ENCODE measurements at places on chromosomes 3 and 15.

GRCh38 chr15:38035701-38036100 is 101.3 kb downstream of the TMCO5A start:
- DNase-seq, result no peak

DNA sequence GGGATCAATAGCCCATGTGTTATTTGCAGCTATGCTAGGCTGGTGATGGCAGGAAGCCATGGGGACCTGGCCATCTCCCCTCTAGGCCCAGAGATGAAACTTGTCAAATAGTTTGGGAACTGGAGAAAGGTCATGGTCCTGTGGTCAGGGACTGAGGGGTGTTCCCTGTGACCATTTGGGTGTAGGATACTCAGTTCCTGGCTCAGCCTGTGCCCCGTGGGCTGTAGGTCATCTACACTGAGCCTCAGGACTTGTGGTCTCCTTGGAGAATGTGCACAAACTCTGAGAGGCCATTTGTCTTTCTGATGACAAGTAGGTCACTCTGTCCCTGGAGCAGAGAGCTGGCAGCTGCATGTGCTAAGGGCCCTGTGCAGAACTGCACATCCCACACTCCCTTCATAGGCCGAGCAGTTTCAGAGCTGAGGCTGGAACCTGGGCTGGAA is 17.5 kb downstream of the GASK1A start:
- no peak for DNase-seq

- DNase-seq, result no peak
Observed at GRCh38 chr3:44883213-44883955, 9.0 kb downstream of the TGM4 start.

GRCh38 chr3:145692751-145693150 is 468.2 kb downstream of the PLOD2 start:
- no peak for DNase-seq

GRCh38 chr3:46112296-46112695 is 85.0 kb upstream of the XCR1 start:
- no peak for DNase-seq

GRCh38 chr3:72288955-72289691 is 504.2 kb upstream of the PROK2 start:
- no peak for DNase-seq

Measured in activated naive CD4-positive, alpha-beta T cell treated with Interleukin-2 at 50 U/mL for 16 hours (primary cell).